ENCODE measurements at places on chromosomes 11 and 22.

DNA sequence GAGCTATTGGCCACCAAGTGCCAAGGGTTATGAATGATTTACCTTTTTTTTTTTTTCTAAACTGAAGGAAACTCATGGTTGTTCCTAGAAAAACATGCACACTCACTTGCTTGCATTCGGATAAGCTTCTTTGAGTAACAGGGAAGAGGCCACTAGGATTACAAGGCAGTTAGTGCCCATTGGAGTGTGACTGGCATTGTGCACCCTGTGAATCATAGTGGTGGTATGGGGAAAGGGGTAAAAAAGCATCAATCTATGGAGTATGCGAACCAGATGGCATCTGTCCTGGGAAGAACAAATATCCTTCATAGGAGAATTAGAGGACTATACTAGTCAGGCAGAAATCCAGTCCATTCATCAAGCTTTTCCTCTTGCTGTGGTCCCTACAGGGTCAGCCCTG is 24.2 kb downstream of the CD44 start:
- no peak for DNase-seq

DNA sequence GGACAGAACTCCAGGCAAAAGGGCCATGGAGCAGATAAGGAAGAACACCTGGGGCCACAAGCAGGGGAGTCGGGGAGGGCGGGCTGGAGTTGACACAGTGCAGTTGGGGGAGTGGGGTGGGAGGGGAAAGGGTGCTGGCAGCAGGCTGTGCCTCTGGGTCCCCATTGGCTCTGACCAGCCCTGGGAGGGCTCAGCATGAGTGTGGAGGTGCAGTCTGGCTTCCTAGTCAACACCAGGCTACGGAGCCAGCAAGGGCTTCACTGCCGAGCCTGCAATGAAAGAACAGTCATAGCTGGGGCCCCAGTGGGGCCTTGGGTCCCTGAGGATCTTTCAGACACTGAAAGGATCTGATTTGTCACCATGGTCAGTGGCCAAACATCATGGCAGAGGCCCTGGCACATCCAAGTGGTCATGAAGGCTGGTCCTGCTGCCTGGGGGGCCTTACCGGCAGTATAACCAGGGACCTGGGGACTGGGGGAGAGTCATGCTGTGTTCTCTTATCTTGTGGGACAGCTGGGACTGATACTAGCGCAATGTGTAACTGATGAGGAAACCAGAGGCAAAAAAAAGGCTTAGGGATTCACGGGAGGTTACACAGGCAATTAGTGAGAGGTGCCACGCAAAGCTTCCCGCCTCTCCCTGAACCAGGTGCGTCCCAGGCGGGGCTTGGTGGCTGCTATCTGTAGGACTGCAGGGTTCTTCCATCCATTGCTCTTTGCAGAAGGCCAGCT is 11.6 kb downstream of the SLC37A2 start:
- DNase-seq: peak; percentile 37

GRCh38 chr11:95606824-95607223 is 182.8 kb downstream of the FAM76B start:
- DNase-seq: no peak

- no peak for DNase-seq
Observed at GRCh38 chr11:115548878-115549528, 44.8 kb upstream of the CADM1 start.

GRCh38 chr11:2432171-2432621 is 12.1 kb downstream of the TRPM5 start:
- DNase-seq: no peak

GRCh38 chr11:33324302-33324985 is 67.3 kb downstream of the HIPK3 start:
- DNase-seq: no peak

GRCh38 chr11:77171885-77172665 is 44.0 kb downstream of the MYO7A start:
- DNase-seq: no peak

DNA sequence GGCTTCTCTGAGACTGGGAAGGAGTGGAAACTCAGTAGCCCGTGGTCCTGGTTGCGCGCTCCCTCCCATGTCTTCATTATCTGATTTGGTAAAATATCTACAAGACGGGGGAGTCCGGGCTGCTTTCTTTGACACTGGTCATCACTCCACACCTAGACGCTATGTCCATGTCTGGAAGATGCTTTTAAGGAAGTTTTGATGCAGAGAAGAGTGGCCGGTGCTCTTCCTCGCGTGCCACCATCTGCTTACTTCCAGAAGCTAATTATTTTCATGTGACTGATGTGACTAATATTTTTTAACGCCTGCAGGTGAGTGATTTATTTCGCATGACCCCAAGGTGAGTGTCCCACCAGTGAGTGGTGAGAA is 339 bp upstream of the TRIM21 start:
- DNase-seq: no peak

DNA sequence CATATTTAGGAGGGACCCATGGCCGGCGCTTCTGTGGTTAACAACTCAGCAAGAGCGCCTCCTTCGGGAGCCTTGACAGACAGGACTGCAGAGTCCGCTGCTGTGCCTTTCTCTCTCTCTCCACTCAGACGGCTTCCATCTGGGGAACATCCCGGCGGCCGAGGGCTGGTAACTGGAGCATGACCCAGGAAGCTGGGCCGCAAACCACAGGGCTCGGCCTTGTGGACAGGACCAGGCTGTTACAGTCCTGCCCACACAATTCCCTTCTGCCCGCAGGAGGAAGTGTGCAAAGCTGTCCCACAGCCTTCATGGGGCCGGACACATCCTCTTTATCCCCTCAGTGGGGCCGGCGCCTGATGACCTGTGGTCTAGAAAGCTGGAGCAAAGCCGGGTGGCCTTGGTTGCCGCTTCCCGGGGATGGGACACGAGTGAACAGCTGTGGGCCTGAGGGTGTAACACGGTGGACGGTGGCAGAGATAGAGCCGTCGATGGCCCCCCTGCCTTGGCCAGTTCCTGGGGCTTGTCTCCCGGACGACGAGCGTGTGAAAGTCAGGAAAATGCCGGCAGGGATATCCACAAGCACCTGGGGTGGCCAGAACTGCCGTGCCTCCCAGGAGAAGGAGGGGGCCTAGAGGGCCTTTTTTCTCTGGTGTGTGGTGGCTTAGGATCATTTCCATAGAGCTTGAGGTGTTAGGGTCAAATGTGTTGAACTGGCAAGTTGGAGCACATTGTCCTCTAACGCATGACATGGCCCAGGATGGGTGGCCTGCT is 50.1 kb downstream of the FBLN1 start:
- DNase-seq: no peak

GRCh38 chr11:120515186-120515723 is 3.7 kb downstream of the GRIK4 start:
- no peak for DNase-seq

GRCh38 chr11:66052664-66052982 is 459 bp downstream of the SF3B2 start:
- DNase-seq: no peak

DNA sequence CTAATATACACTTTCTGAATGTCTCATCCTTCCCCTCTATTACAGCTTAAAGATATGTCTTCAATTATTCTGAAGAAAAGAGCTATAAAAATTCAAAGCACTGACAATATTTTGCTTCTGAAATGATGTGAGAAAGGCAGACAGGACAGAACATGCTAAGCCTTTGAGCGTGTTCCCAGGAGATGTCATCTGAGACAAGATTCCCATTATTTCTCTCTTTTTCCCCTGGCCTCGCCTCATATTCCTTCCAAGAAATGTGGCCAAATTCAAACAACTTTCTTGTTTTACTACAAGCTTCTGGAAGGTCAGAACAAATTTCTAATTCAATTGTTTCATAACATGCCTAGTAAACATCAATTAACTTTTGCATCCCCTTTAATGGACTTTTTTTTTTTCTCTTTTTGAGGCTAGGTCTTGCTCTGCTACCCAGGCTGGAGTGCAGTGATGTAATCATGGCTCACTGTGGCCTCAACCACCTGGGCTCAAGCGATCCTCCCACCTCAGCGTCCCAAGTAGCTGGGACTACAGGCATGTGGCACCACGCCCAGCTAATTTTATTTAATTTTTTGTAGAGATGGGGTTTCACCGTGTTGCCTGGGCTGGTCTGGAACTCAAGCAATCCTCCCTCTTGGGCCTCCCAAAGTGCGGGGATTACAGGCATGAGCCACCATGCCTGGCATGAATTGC is 37.1 kb upstream of the NFRKB start:
- DNase-seq: no peak

DNA sequence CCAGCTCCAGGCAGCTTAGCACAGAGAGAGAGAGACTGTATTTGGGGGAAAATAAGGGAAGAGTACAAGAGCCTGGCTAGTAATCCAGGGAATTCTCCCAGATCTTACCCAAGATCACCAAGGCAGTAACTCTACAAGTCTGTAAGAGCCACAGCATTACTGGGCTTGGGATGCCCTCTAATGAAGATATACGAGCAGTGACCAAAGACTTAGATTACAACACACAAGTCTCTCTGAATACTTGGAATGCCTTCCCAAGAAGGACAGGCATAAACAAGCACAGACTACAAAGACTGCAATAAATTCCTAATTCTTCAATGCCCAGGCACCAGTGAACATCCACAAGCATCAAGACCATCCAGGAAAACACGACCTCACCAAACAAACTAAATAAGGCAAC is 17.7 kb downstream of the DNAJC24 start:
- no peak for DNase-seq

DNA sequence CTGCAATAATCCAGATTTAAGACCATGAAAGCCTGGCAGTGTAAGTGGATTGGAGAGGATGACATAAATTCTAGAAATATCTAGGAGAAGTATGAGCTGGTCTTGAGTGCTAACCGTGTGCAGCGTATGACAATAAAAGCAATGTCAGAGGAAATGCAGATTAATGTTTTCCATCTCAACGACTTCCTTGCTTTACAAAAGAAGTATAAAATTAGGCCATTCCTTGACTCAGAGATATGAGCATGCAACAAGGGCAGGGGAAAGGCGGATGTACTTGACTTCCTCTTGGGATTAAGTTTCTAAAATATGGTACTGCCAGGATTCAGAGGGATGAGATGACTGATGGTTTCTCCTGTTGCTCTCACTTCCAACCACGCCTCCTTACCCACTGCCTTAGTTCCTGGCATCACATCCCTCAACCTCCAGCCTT is 32.3 kb downstream of the ADAMTS15 start:
- no peak for DNase-seq

GRCh38 chr11:36719358-36720107 is 121.5 kb upstream of the RAG2 start:
- DNase-seq: no peak

GRCh38 chr22:50061824-50062355 is 3.8 kb upstream of the TTLL8 start:
- DNase-seq: no peak

DNA sequence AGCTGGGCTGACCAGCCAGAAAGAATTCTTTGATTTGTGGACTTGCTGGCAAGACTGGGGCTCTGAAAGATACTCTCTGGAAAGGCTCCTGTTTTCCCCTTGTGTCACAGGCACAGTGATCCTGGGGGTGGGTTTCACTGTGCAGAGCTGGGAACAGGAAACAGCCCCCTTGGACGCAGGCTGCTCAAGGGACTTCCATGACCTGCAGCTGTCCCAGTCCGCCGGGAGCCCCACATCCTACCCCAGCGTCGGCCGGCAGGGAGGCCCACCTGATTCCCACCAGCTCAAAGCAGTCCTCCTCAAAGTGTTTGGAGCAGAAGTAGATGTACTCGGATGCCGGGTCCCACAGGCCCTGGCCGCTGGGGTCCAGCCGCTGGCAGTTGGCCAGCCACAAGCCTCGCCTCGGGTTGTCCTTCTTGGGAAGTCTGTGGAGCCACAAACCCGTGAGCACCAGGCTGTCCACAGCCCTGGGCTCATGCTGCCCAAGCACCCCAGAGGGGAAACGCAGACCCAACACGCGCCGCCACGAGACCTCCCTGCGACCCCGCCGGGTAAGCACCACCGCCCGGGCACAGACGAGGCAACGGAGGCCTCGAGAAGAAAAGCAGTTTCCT is 824 bp downstream of the THAP7 start:
- DNase-seq: no peak

All from OCI-M1 (cell line).